ENCODE measurements at places on chromosomes 2 and 18.
A peak's percentile ranks its signal among the peaks of the same experiment; 100 is the strongest.

DNA sequence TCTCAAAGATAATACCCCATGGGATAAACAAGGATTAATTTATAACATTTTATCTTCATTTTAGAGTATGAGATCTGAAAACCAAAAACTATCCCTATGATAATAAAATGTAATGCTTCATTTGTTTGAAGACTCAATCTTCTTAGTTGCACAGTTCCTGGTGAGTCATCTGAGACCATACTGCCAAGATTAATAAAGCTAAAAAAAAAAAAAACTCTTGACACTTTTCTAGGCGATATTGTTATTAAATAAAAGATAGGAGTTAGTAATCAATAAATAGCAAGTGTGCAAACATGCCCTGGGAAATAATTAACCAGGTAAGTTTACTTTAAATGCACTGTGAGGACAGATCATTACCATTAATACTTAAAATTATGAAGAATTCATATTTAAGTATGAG lies 83.9 kb downstream of the RPE start:
- H3K4me3 ChIP-seq = no peak overlapping the region
- no peaks in the 10 kb centered on the region for H3K27me3 ChIP-seq
- no peaks in the 10 kb centered on the region for H3K4me1 ChIP-seq
- no peaks in the 10 kb centered on the region for H3K36me3 ChIP-seq
- H3K27ac ChIP-seq = no peak overlapping the region

DNA sequence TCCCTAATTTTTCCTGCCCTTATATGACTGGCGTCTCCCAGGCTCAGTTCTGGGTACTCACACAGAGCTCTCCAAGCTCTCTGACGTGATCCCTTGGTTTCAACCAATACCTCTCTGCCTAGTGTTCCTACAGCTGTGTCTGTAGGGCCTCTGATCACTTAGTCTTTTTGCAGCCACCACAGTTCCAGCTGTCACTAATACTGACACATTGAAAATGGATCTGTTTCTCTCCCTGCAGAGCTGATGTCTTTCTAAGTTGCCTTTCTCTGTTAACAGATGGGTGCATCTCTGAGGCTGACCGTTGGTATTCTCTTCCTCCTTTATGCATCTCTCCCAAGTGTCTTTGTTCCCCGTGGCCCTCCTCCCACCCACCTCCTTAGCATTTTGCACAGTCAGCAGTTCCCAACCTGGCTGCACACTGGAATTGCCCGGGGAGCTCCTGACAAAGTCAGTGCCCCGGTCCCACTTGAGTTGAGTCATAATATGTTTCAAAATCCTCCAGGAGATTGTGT lies 62.5 kb downstream of the CERS6 start:
- no peaks in the 10 kb centered on the region for H3K27me3 ChIP-seq
- H3K36me3 ChIP-seq = no peaks in the 10 kb centered on the region
- H3K4me1 ChIP-seq = peaks cover 16% of the 10 kb centered on the region
- peak; percentile 62 for DNase-seq
- no peak overlapping the region for H3K4me3 ChIP-seq
- no peak overlapping the region for H3K27ac ChIP-seq

DNA sequence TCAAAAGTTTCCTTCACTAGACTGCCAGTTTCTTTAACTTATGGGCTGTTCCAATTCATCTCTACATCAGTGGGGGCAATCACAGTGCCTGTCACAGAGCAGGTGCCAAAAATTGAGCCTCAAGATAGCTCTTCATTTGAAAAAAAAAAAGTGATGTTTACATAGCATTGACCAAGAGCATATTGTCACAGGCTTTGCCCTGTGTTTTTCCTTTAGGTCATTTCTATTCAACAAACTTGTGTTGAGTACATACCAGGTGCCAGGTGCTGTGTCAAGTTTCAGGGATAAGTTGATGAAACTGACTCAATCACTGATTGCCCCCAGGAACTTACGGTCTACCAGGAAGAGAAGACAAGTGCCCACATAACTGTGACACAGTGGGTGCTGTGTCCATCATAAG lies 22.2 kb upstream of the NT5C1B start:
- H3K4me3 ChIP-seq = no peak overlapping the region
- no peak for DNase-seq
- H3K4me1 ChIP-seq = no peaks in the 10 kb centered on the region
- H3K27me3 ChIP-seq = no peaks in the 10 kb centered on the region
- H3K36me3 ChIP-seq = no peaks in the 10 kb centered on the region

GRCh38 chr2:38438883-38439612 lies 62.0 kb upstream of the ATL2 start:
- peaks cover 56% of the 10 kb centered on the region for H3K4me1 ChIP-seq
- no peaks in the 10 kb centered on the region for H3K27me3 ChIP-seq
- peak; percentile 53 for DNase-seq

GRCh38 chr2:205427112-205427511 lies 255.2 kb upstream of the NRP2 start:
- H3K27me3 ChIP-seq = no peaks in the 10 kb centered on the region
- H3K4me3 ChIP-seq = no peak overlapping the region
- DNase-seq = no peak
- no peak overlapping the region for H3K27ac ChIP-seq
- no peaks in the 10 kb centered on the region for H3K4me1 ChIP-seq
- H3K36me3 ChIP-seq = no peaks in the 10 kb centered on the region

GRCh38 chr2:240789051-240789453 lies 31.0 kb downstream of the KIF1A start:
- no peak overlapping the region for H3K27ac ChIP-seq
- H3K4me3 ChIP-seq = no peak overlapping the region
- H3K27me3 ChIP-seq = no peaks in the 10 kb centered on the region
- no peaks in the 10 kb centered on the region for H3K4me1 ChIP-seq
- DNase-seq = no peak

DNA sequence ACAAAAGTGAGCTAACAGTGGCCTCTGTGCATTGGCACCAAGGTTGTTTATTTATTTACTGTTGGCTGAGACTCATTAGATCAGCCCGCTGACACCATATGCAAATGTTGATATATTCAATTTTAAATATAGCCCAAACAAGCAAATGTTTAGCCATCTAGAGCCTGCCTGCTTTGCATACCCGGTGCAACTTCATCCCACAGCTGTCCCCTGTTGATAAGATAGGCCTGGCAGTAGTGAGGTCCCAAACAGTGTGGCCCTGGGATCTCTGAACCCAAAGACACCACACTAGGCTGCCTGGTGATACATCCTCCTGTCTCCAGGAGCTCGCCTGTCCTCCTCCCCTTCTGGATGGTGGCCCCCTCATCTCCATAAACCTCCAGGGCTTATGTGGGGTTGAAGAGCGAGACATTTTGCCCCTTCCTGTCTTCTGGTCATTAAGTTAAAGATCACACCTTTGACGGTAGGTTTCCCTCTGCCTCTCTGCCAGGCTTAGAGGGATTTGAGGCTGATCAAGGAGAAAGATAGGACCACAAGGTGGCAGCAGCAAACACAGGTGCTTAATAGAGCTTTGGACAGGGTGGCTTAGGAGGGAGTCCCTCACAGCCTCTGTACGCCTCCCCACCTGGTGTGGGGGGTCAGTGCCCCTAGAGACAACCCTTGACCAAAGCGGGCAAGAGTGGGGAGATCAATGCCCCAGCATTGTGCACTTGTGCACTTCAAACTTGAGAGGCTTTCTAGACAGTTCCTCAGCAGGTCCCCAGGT lies 23.7 kb upstream of the MYO5B start:
- no peak overlapping the region for H3K27ac ChIP-seq
- DNase-seq = peak; percentile 13
- no peak overlapping the region for H3K4me3 ChIP-seq
- no peaks in the 10 kb centered on the region for H3K27me3 ChIP-seq
- H3K36me3 ChIP-seq = no peaks in the 10 kb centered on the region

DNA sequence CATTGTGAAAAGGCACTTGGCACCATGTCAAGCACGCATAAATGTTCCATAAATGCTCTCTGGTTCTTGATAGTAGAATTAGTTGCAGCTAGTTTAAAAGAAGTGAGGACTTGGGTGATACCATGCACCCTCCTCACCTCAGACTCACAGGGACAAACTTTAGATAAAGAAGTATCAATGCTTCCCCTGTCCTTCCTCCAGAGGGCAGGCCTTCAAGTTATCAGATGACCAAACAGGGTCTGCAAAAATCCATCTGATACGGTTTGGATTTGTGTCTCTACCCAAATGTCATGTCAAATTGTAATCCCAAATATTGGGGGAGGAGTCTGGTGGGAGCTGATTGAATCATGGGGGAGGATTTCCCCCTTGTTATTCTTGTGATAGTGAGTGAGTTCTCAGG lies 54.1 kb downstream of the C1QL2 start:
- H3K27me3 ChIP-seq = no peaks in the 10 kb centered on the region
- no peaks in the 10 kb centered on the region for H3K36me3 ChIP-seq
- DNase-seq = no peak

DNA sequence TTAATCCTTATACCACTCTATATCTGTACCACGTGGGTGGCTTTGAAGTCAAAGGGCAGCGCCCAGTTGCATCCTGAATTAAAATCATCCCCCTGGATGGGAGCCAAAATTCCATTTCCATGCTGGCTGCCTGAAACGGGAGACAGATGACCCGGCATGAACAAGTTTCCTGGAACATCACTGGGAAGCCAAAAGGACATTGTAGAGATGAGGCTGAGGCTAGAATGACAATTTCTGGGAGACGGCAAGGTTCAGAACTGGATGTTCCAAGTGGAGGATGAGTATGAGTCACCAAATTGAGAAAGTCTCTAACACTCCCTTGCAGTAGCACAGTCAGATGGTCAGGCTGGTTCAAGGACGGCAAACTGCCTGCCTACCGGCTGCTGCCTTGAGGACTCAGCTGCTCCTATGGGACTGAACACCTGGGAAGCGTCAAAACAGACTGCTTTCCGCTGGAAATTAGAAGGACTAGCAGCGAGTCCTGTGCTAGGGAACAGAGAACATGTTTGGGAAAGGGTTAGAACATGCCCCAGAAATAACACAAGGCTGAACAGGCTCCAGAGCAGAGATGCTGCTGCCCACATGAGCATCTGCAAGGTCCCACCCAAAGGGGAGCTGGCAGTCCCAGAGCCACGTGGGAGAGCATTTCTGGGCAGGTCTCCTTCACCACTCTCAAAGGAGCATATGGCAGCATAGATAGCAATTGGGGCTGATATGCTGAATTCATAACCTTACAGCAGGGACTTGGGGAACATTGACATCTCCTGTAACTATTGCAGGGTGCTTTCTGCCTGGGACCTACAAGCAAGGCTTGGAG lies 32.0 kb downstream of the YPEL5 start:
- peak; percentile 10 for DNase-seq
- H3K4me3 ChIP-seq = no peak overlapping the region
- no peaks in the 10 kb centered on the region for H3K27me3 ChIP-seq
- H3K36me3 ChIP-seq = no peaks in the 10 kb centered on the region
- H3K27ac ChIP-seq = peak overlapping the region; percentile 66
- H3K4me1 ChIP-seq = no peaks in the 10 kb centered on the region

DNA sequence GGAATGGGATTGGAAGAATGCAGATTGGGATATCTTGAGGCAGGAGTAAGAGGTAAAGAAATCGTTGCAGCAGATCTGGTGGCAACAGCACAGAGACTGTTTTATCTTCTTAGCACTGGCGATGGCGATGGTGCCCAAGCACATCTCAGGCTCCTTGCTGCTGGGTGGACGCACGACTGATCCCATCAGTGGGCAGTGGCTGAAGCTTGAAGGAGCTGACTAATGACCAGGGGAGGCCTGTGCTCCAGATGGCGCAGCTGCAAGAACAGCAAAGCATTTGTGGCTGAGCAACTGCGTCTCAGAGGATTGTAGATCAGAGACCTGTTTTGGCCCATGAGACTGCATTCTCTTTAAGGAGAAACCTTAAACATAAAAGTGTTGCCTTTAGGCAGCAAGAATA lies 54.6 kb downstream of the GALR1 start:
- no peaks in the 10 kb centered on the region for H3K27me3 ChIP-seq
- H3K27ac ChIP-seq = no peak overlapping the region
- H3K4me3 ChIP-seq = no peak overlapping the region
- no peaks in the 10 kb centered on the region for H3K4me1 ChIP-seq
- no peaks in the 10 kb centered on the region for H3K36me3 ChIP-seq

DNA sequence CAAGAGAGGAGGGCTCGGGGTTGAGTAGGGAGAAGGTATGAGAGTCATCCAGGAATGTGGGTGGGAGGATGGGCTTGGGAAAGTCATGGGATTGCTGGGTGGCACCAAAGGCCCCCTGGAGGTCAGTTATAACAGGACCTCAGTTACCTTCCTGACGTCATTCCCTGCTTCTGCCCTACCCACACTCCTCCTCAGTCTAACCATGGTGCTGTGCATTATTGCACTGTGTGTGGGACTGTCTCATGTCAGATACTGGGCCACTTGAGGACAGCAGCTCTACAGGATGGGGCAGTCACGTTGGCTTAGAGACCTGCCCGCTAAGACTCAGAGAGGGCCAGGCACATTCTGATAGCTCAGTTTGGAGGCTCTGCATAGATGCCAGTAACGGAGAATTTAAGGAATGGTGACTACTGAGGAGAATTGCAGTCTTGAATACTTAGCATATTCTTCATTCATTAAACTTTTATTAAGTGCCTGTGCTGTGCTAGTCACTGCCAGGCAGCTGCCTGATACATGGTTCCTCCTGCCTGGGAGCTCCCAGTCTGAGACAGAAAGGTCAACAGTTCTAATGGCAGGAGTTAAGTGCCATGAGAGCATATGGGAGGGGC lies 90.5 kb downstream of the LAMA3 start:
- no peaks in the 10 kb centered on the region for H3K36me3 ChIP-seq
- H3K4me3 ChIP-seq = no peak overlapping the region
- H3K27ac ChIP-seq = no peak overlapping the region
- H3K27me3 ChIP-seq = no peaks in the 10 kb centered on the region
- DNase-seq = no peak
- H3K4me1 ChIP-seq = no peaks in the 10 kb centered on the region

DNA sequence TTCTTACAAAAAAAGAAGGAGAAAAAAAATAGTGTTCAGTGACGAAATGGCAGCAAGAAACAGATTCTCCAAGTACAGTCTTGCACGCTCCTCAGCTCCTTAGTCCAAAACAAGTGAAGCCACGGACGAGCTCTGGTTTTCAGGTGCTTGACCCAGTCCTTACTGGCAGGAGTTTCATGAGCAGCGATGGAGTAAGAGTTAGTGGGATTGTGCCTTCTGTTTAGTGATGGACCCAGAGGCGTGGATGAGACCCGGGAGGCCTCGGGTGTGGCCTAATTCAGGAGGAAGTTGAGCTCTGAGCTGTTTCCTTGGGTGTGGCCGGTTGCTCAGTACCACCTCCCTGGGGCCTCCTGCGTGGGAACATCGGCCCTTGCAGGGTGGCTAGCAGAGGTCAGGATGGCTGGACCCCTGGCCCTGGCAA lies 52.0 kb downstream of the KIF5C start:
- H3K27me3 ChIP-seq = no peaks in the 10 kb centered on the region
- H3K27ac ChIP-seq = no peak overlapping the region
- DNase-seq = peak; percentile 13
- no peaks in the 10 kb centered on the region for H3K36me3 ChIP-seq
- H3K4me3 ChIP-seq = no peak overlapping the region

DNA sequence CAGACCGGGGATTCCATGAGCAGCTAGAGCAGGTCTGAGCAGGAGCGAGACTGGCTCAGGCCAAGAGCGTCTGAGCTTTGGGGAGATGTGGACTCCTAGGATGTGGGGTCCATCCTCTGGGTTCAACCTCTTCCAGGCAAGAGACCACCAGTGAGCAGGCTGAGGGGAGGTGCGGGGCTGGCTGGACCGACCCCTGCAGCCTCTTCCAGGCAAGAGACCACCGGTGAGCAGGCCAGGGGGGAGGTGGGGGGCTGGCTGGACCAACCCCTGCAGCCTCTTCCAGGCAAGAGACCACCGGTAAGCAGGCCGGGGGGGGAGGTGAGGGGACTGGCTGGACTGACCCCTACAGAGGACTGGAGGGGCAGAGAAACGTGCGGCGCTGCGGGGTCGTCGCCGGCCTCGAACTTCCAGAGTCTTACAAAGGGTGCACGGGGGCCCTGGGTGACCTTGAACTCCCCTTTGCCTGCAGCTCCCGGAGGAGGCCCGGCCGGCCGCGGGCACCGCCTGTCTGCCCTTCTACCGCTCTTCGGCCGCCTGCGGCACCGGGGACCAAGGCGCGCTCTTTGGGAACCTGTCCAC lies 63.4 kb downstream of the TPO start:
- no peak for DNase-seq
- H3K4me1 ChIP-seq = no peaks in the 10 kb centered on the region
- no peaks in the 10 kb centered on the region for H3K27me3 ChIP-seq
- no peak overlapping the region for H3K4me3 ChIP-seq
- H3K36me3 ChIP-seq = peaks cover 91% of the 10 kb centered on the region

Data from thyroid gland (tissue), 4 donors.